NCI-H446 (cell line): ENCODE measurements at places on chromosomes 7 and 10.

GRCh38 chr7:50226669-50227068, 77.8 kb upstream of the IKZF1 start:
- DNase-seq, result no peak

GRCh38 chr10:68721673-68722335, 765 bp downstream of the CCAR1 start:
- DNase-seq, result no peak

DNA sequence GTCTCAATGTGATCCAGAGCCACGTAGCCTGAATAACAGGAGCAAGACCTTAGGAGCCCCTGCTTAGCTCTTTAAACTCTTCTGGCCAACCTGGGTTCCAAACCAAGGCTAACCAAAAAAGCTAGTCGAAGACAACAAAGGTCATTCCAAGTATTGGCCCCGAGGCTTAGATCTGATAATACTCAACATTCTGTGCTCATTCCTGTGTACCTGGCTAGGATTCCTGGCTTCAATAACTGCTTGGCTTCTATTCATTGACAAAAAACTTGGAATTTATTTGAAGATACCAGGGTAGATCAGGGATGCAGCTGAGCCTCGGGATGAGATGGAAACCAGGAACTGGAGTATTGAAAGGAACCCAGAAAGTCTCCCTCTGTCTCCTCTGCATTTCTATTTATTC, 4.1 kb upstream of the SGMS1 start:
- no peak for DNase-seq

- no peak for DNase-seq
These were observed 8.1 kb upstream of the OLAH start for GRCh38 chr10:15035385-15036301.

DNA sequence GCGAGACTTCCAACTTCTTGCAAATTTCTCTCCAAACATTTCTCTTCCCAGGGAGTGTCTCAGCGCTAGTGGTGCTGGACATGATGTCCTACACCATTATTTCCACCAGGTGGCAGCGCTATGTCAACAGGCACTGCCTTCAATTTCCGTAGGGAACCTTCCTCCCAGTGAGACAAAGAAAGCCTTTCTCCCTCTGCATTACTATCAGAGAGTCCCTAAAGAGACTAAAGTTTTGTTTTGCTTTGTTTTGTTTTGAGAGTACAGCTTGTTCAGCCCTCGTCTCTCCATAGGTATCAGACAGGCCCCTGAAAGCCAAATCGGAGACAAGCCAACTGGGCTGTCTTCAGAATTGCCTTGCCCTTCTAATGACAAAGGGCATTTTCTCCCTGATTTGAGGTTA, 44.2 kb upstream of the GGCT start:
- peak; percentile 79 for DNase-seq

GRCh38 chr10:112649006-112649821, 202.2 kb downstream of the VTI1A start:
- no peak for DNase-seq

- DNase-seq, result no peak
These were observed 127.5 kb downstream of the CUBN start for GRCh38 chr10:17001961-17002749.

DNA sequence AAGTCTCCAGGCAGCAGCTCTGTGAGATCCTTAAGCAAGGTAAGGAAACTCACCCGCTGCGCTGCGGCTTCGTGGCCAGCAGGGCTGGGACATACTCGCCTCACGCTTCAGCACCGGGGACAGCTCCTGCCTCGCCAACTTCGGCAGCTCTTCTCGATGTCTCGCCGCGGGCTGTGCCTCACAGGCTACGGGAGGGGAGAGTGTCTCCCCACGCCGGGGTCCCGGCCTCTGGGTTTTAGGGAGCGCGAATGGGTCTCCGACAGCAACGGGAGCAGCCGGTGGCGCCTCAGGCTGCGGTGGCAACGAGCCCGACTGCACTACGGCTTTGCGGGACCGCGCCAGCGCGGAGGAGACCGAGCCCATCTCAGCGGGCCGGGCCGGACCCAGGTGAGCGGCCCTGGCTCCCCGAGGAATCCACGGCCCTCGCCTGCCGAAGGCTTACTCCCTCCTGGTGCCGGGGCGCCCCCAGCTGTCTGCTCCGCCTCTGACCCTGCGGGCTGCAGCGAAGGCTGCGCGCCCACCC, 62.4 kb downstream of the LSM5 start:
- peak; percentile 59 for DNase-seq

GRCh38 chr10:98062424-98062823, 32.0 kb upstream of the CRTAC1 start:
- DNase-seq, result no peak

DNA sequence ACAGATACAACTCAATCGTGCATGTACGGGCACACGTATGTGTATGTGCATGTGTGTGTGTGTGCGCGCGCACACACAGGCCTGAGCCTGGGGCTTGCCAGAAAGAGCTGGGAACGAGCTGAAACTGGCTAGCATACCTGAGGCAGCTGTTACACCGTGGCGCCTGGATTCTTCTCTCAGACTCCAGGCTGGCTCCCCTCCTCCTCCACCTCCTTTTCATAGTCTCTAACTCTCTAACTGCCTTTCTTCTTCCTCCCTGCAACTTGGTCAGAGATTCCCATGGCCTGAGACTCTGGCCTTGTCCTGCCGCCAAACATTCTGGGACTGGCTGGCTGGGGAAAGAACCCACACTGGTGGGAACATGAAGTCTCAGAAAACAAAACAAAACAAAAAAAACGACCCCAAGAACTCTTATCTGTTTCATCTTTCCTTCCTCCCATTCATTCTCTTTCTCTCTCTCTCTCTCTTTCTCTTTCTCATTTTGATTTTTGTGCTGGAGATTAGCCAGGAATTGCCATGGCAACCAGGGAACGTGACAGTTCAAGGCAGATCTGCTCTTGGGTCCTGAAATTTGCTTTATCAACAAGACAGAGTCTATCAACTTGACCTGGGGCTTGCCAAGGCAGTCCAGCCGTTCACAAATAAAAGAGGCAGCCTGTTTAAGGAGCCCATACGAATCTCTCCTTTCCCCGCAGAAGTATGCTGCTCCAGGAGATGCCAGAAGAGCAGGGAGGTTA, 76.8 kb upstream of the SEM1 start:
- DNase-seq, result peak; percentile 1

GRCh38 chr7:1533255-1533546, 2.7 kb downstream of the MAFK start:
- no peak for DNase-seq

- no peak for DNase-seq
These were observed 29.4 kb downstream of the DNAJC9 start for GRCh38 chr10:73217628-73218027.

GRCh38 chr7:112416127-112416526, 34.1 kb upstream of the IFRD1 start:
- no peak for DNase-seq

GRCh38 chr7:151853896-151854719, 22.8 kb downstream of the PRKAG2 start:
- no peak for DNase-seq

- DNase-seq, result no peak
These were observed 303.5 kb downstream of the AHR start for GRCh38 chr7:17601921-17602320.

DNA sequence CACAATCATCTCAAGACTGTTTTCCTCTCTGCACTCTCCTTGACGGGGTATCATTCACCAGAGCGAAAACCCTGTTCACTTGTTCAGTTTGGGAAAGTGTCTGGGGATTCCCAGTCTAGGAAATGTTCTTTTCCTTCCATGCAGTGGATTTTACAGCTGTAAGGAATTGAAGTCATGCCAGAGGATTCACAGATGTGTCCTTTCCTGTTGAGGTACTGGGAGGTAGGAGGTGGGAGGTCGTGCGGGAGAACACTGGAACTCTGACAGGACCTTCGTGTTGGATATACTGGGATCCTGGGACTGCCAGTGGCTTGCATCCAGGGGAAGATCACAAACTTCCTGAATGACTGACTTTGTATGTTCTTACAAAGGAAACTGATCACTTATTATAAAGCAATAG, 185.5 kb downstream of the BMPER start:
- no peak for DNase-seq

DNA sequence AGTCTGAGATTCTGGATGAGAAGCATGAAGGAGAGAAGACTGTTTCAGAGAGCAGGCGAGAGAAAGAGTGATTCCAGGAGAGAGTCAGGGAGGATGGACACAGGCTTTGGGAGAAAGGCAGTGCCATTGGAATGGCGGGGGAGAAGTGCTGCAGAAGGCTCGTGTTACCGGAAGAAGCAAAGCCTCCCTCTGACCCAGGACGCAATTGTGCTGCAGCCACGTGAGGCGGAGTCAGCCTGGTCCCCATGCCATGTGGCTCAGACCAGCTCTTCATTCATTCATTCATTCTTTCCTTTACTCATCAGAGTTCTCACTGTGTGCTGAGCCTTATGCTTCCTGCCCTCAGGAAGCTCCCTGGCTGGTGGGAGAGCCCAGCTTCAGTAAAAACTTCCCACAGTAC, 49.2 kb upstream of the COL13A1 start:
- DNase-seq, result no peak

GRCh38 chr10:128729910-128730420, 603.7 kb upstream of the MKI67 start:
- DNase-seq, result no peak

DNA sequence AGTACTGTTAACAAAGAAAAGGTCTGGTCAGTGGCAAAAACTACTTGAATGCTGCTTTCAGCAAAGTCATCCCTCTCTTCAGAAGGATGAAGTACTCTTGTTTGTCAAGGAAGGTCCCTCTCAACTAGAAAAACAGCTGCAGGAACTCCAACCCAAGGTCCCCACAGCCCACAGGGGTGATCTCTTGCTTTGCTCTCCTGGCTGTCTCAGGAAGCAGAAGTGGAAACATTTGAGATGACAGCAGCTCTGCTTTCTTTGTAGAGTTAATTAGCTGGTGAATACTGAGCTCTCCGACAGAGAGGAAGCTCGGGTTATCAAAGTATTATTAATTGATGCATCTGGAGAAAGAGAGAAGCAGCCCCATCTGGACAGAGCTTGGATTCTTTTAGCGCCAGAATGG, 25.4 kb upstream of the LRGUK start:
- DNase-seq, result no peak

GRCh38 chr10:132613566-132614348, 76.2 kb downstream of the INPP5A start:
- DNase-seq, result no peak

- DNase-seq, result no peak
These were observed 172.5 kb downstream of the LCOR start for GRCh38 chr10:97004591-97004990.

GRCh38 chr7:121639705-121640104, 233.3 kb upstream of the PTPRZ1 start:
- no peak for DNase-seq

GRCh38 chr7:1555046-1555812, 776 bp downstream of the TMEM184A start:
- no peak for DNase-seq

GRCh38 chr10:68359189-68359588, 26.5 kb upstream of the PBLD start:
- no peak for DNase-seq

DNA sequence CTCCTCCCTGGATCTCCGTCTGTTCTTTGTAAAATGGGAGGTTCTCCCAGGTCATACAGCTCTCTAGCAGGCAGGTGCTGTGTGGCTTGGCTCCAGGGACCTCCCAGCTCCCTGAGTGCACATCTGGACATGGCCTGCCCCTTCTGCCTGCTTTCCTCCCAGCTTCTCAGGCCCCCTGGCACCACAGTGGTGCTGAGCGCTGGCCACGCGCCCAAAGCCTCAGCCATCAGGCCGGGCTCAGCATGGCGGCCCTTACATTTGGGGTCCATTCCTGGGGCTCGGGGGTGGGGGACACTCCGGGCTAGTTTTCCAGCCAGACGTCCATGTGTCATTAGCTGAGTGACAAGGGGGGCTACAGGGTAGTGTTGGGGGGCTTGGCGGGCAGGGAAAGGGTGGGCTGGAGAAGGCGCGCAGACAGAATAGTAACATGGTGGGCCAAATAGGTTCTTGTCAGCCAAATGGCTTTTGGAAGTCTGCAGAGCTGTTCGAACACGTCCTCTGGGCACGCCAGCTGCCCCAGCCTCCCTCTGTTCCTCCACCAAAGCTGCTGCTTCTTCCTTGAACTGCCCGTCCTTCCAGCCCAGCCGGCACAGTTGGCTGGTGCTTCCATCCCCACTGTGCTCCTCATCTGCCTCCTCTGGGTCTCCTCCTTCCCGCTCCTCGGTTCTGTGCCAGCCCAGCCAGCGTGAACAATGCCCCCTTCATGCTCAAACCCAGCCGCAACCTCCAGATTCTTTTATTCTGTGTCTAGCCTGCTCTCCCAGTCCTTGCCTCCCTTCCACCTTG, 65.9 kb downstream of the GOLGA7B start:
- peak; percentile 86 for DNase-seq

DNA sequence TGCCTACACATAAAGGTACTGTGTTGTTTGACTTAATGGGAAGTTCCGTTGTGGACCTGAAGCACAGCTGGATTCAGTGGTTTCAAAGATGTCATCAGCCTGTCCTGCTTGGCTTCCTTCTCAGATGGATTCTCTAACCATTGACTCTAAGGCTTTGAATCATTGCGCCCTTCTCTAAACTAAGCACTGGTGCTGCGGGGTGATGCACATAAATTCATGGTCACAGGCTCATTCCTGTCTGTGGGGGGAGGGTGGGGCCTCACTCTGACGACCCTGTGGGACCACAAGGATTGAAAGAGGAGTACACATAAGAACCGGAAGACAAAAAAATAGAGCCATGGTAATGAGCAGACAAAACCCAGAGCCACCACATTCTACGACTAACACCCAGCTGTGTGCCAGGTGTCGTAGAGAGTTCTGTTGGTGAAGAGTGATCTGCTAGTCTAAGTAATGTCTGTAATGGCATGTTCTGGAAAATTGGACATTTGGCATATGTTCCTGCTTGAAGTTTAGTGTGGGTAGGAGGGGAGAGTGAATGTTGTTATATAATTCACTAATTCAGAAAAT, 97.3 kb upstream of the YAE1 start:
- DNase-seq, result no peak

DNA sequence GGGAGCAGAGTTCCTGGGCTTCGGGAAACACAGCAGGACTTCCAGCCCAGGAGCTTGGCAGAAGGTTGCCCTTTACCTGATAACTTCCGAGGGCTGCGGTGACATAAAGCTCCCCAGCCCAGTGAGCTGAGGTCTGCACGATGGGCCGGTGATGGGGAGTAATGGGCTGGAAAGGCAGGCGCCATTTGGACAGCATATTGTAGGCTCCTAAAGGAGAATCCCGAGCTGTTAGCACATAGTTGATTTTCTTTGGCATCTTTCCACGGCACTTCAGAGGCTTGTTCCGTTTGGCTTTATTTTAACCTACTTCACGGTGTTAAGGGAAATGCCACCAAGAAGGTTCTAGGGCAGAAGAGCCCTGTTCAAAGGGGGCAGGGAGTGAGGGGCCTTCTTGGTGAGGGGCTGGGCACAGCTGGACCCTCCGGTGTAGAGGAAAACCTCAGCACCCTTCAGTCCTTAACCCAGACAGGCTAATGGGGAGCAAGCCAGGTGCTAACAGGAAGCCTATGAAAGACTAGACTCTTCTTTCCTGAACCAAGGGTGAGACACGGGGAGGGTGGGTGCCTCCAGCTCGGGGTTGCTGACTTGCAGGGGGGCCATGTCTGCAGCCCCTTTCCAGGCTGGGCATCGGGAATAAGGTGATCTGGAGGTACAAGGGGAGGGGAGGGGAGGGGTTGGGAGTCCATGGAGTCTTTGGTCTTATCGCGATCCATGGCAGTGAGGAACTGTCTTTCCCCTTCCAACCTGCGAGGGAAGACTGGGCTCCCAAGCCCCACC, 347.7 kb downstream of the GLRX3 start:
- DNase-seq, result no peak
